Left ventricle myocardium superior (tissue), 1 donor: ENCODE measurements at places on chromosomes 5 and 9. TPM values are rescaled to one million over a fixed set of nuclear protein-coding genes. Genes with fewer than 3 reads are reported as not detected.

LPAR1 gene
- total RNA-seq, result 9.3 TPM

BNC2 gene
- total RNA-seq, result 6.3 TPM

KCNV2 gene
- total RNA-seq, result not detected

CFAP90 gene
- not detected for total RNA-seq

BAAT gene
- total RNA-seq, result not detected

KIAA0825 gene
- total RNA-seq, result 2.2 TPM

ZER1 gene
- total RNA-seq, result 58.5 TPM

MUSK gene
- 1.3 TPM for total RNA-seq

FOXD4L4 gene
- total RNA-seq, result not detected

SV2C gene
- total RNA-seq, result 0.05 TPM

ABCA2 gene
- total RNA-seq, result 33.8 TPM

PRUNE2 gene
- 1.4 TPM for total RNA-seq

COL15A1 gene
- 47.2 TPM for total RNA-seq

OR1Q1 gene
- not detected for total RNA-seq

TMEM250 gene
- 16.6 TPM for total RNA-seq

MEF2C gene
- 51.4 TPM for total RNA-seq

IFNA21 gene
- total RNA-seq, result not detected

PRDM9 gene
- not detected for total RNA-seq

DDX4 gene
- total RNA-seq, result not detected

PAEP gene
- not detected for total RNA-seq

SLC46A2 gene
- not detected for total RNA-seq

SPARC gene
- 439 TPM for total RNA-seq

CHSY3 gene
- total RNA-seq, result 0.62 TPM

AJM1 gene
- total RNA-seq, result 9.1 TPM

TRUB2 gene
- 41.4 TPM for total RNA-seq

SH3RF2 gene
- 350 TPM for total RNA-seq

PCDHGA12 gene
- total RNA-seq, result 5.1 TPM

HTR4 gene
- not detected for total RNA-seq

SPACA9 gene
- 4.4 TPM for total RNA-seq

PPP1R26 gene
- 23.3 TPM for total RNA-seq

FREM1 gene
- 2.7 TPM for total RNA-seq

SPATA31E1 gene
- total RNA-seq, result not detected

SHOC1 gene
- total RNA-seq, result not detected

WDR38 gene
- total RNA-seq, result not detected
